ENCODE measurements at places on chromosomes 12 and 14.

- no peak for DNase-seq
Measured at GRCh38 chr12:121750507-121750955, 38.0 kb downstream of the TMEM120B start.

- no peak for DNase-seq
Measured at GRCh38 chr14:21168055-21168454, 12.2 kb upstream of the OR5AU1 start.

DNA sequence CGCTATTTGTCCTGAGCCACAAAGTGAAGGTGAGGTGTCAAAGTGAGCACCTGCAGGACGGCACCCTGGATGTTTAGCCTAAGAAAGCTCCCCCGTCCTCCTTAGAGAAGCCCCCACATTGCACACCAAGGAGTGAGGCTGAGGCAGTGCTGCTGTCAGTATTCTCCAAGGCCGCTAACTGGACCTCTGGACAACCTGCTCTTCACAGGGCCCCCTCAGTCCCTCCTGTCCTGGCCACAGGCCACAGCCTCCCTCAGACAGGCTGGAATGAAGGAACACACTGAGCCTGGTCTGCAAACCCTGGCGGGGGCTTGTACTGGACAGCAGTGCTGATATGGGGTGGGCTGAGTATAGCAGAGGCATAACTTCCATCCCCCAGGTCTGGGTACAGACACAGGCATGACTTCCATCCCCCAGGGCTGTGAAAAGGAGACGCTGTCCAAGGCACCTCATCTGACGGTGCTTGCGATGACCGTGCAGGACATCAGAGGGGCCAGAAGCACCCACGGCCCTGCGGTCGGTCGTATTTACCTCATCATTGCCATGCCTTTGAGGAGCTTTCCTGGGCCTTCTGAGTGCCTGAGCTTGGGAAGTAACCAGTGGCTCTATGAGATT lies 82.4 kb upstream of the DIO3 start:
- no peak for DNase-seq

DNA sequence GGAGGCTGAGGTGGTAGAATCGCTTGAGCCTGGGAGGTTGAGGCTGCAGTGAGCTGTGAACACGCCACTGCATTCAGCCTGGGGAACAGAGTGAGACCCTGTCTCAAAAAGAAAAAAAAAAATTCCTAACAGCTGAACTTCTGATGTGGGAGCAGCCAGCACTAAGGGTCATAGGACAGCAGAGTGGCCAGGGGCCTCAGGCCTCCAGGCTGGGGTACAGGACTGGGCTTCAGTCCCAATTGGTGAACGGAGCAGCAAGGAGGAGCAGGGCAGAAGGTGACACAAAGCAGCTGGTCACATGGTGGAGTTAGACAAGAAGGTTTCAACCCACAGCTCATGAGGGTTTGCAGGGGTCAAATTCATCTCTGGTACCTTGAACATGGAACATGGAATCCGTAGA lies 40.8 kb upstream of the NRXN3 start:
- DNase-seq: no peak

- DNase-seq: no peak
Measured at GRCh38 chr14:73771848-73772638, 57.9 kb upstream of the PNMA1 start.

DNA sequence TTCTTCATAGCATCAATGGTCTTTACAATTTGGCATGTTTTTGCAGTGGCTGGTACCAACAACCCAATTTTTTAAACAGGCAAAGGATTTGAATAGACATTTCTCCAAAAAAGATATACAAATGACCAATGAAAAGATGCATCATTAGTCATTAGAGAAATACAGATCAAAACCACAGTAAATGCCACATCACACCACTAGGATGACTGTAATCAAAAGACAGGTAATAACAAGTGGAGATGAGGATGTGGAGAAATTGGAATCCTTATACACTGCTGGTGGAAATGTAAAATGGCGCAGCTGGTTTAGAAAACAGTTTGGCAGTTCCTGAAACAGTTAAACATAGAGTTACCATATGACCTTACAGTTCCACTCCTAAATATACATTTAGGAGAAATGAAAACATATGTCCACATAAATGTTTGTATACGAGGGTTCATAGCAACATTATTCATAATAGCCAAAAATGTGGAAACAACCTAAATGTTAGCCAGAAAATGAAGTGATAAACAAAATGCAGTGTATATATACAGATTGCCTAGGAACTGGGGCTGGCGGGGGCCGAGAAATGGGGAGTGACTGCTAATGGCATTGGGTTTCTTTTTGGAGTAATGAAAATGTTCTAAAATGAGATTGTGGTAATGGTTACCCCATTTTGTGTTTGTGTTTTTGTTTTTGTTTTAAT lies 55.2 kb downstream of the TGFB3 start:
- no peak for DNase-seq

- DNase-seq: no peak
Measured at GRCh38 chr12:69569236-69569635, 16.0 kb upstream of the CCT2 start.

- no peak for DNase-seq
Measured at GRCh38 chr12:56718636-56719035, 6.5 kb downstream of the NACA start.

DNA sequence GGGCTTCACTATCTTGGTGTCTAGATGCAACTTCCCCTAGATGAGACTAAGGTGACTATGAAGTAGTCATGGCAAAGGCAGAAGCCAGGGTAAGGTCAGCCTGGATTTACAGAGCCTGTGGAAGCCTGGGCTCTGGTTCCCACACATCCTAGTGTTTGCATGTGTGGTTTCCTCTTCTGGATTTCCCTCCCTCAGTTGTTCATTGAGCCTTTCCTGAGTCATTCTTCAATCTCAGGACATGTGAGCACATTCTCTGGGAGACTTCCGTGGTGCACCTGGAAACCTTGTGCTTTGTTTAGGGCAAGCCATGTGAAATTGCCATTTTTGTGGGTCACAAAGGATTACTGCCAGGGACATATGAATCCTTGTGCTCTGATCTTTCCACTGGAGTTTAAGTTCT lies 236.6 kb downstream of the C12orf75 start:
- DNase-seq: no peak

DNA sequence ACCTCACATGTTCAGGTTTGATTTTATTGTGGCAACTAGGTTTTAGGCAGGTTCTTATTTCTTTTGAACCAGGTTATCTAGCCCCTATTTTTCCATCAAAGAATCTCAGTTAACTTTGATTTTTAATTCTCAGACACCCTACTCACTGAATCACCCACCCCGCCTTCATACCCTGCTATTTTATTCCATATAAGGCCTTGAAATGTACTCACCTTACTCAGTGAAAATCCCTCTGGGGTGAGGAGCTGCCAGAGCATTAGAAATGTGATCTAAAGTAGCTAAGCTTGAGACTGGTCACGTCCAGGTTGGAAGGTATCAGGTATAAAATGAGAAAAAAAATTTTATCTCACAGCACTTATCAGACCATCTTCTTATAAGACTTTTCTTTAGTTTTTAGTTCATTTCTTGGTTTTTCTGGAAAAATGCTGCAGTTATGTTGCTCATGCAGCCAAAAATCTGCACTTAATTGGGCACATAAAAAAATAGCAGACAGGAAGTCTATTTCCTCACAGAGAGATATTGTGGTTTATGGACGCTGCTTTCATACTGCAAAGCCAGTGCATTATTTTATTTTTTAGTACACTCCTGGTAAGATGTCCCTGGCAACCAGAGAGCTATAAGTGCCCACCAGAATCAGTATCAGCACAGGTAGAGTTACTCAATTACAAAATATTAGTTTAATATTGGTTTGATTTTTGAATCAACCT lies 101.5 kb upstream of the CCDC91 start:
- DNase-seq: no peak

- DNase-seq: no peak
Measured at GRCh38 chr12:5251092-5251491, 180.8 kb upstream of the NTF3 start.
